Activated CD4-positive, alpha-beta T cell treated with anti-CD3 and anti-CD28 coated beads, Interleukin-2, amount 50 U/mL, for 4 hours (primary cell): ENCODE measurements at places on chromosomes 7 and 10.

DNA sequence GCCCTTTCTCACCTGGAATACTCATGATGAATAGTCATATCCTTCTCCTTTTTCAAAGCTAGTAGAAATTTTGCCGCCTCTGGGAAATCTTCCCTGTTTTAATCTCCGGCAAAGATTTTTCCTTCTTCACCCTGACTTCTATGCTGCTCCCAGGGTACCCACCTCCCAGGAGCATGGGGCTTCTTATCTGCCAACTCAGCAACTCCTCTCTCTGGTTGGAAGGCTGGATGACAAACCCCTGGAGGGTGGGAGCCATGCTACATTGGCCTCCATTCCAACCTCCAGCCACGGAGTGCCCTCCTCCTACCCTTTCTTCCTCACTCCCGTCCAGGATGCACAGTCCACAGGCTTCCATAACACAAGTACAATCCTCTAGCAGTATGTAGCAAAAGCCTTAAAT is 19.9 kb downstream of the NEUROG3 start:
- no peak for DNase-seq

- DNase-seq = no peak
Measured at GRCh38 chr10:78300526-78300925, 266.9 kb downstream of the RPS24 start.

GRCh38 chr7:69567800-69568199 is 30.5 kb upstream of the AUTS2 start:
- no peak for DNase-seq

DNA sequence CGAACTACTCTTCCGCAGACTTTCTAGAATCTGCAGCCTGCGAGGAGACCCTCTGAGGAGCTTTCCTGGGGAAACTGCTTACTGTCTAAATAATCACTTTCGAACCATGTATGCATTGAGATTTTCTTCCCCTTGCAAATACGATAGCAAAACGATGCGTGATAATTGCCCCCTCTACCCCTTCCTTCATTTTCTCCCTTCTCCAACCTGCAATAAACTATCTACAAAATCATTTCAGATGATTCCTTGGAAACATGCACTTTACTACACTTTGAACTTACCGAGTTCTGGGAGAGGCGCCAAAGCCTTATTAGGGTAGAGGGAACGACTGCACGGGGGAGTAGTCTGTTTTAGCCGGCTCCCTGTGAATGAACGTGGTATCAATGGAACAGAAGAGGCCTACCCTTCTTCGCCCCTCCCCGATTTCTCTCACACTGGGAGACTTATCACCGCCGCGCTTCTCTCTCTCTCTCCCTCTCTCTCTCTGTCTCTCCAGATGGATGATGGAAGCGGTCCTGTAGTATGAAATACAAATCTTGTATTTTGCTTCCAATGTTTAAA is at the start of gene FGFBP3:
TSS of gene FGFBP3 (minus strand) at position 370 of the 561 bp plus-strand sequence. CDS start 517 bp downstream, outside the sequence.
- peak; percentile 8 for DNase-seq

DNA sequence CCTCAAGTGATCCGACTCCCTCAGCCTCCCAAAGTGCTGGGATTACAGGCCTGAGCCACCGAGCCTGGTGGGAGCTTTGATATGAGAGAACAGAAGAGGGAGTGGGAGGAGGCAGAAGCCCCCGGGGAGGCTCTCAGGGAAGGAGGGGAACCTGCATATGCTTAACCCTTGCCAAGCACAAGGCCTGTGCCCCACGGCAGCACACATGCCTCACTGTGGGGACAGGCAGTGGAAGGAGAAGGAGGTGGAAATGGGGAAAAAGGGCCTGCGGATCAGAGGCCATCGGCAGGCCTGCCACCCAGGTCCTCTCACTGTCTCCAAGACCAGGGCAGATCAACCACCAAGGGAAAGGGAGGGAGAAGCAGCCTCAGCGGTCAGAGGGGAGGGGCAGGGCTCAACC is 7.2 kb upstream of the GRID1 start:
- DNase-seq = no peak

GRCh38 chr7:119105381-119105780 is 880.9 kb downstream of the ANKRD7 start:
- DNase-seq = no peak

DNA sequence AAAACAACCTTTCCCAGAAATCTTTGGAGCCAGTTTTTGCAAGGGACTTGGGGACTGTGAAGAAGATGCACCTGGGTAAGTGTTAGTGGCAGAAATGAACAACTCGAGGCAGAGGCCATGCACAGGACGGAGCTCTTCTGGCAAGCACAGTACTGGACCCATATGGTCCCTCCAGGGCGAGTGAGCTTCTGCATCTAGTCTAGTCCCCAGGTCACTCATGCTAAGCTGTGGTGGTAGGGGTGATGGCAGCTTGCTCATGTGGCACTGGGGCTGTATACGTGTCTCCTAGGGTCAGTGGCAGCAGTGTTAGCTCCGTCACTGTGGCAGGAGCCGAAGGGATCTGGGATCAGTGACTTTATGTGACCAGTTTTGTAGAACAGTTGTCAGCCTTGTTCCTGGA is 9.3 kb upstream of the LRRC61 start:
- DNase-seq = no peak

GRCh38 chr7:132647311-132647710 is 71.0 kb upstream of the PLXNA4 start:
- DNase-seq = no peak

DNA sequence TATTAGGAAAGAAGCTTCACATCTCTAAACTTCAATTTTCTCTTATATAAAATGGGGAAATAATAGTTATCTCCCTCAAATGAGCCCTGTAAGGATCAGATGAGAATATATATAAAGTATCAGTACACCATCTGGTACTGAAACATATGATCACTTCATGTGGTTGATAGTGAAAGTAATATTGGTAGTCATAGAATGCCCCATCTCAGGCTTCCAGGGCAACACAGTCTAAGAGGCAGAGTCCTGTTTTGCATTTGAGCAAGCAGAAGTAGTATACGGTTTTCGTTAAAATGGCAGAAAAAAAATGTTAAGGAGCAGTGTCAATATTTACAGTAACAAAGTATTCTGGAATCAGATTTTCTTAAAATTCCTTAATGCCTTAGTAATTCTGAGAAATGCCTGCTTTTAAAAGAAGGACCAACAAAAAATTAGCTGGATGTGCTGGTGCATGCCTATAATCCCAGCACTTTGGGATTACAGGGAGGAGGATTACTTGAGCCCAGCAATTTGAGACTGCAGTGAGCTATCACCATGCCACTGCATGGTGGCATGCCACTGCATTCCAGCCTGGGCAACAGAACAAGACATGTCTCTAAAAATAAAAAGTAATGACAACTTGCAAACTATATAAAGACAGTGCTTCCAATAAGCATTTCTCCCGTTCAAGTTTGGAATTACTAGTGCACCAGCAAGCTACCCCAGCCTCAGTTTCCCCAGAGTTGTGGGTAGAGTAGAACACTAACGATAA is 19.8 kb downstream of the KBTBD2 start:
- no peak for DNase-seq
